ENCODE measurements at places on chromosomes 12 and 14. TPM values are rescaled to one million over a fixed set of nuclear protein-coding genes. Genes with fewer than 3 reads are reported as not detected.

Gene SLC7A7
- 0.89 TPM for total RNA-seq

DNA sequence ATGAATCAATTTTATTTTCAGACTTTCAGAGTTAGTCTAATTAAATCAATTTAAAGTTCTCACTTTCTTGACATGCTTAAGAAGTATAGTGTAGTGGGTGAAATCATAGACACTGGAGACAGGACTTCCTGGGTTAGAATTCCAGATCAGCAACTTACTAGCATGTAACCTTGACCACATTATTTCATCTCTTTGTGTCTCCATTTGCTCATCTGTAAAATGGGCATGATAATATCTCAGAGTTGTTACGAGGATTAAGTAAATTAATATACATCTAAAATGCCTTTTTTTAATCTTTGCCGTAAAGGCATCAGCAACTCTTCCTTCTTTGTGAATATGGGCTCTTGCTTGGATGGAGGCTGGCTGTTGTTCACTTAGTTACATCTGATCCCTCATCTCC is 1.3 kb upstream of the ERGIC2 start:
- DNase-seq = no peak

GRCh38 chr12:50243507-50243906 is 39.8 kb downstream of the LIMA1 start:
- DNase-seq = no peak

- no peak for DNase-seq
Measured at GRCh38 chr14:86739761-86740160, 1209.8 kb downstream of the FLRT2 start.

DNA sequence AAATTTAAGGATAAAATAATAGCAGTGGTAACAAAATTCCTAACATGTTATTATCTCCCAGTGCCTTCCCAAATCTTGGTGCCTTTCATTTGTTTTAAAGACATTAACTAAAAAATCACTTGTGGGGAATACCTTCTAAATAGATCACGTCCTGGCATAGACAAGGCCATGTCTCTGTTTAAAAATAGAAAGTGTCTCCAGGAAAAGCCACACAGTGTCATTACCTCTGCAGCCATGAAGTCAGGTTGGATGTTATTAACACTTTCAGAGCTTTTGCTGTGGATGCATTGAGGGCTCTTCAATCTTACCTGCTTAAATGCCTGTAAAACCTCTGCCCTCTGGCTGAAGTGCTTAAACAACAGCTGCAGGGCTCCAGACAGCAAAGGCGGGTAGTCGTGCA is 211.1 kb downstream of the ITPR2 start:
- no peak for DNase-seq

Gene SMOC1
- not detected for total RNA-seq

Data from activated naive CD8-positive, alpha-beta T cell treated with anti-CD3 and anti-CD28 coated beads, Interleukin-2, amount 10 ng/mL, durations not matched to agents 7 days and 5 days (primary cell).